ENCODE measurements at places on chromosomes 7 and 10. TPM values are rescaled to one million over a fixed set of nuclear protein-coding genes. Genes with fewer than 3 reads are reported as not detected.

CRHR2 gene
- total RNA-seq: not detected

SRRM3 gene
- total RNA-seq: 2.2 TPM

DNA sequence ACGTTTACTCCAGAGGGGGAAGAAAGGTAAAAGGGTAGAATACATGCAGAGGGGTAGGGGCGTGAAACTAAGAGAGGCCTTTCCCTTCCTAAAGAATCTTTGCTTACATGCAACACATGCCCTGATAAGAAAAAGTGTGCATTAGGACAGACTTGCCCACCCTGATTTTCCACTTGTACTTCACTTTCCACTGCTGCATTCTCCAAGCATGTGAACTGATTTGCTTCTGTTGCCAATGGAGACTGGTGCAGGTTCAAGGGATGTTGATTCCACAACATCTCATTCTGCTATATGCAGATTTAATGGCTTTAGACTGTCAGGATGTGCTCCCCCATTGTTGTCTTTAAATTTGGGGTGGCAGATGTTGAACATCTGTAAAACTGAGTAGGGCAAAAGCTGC is 237.5 kb upstream of the TCF7L2 start:
- no peak for DNase-seq

DNA sequence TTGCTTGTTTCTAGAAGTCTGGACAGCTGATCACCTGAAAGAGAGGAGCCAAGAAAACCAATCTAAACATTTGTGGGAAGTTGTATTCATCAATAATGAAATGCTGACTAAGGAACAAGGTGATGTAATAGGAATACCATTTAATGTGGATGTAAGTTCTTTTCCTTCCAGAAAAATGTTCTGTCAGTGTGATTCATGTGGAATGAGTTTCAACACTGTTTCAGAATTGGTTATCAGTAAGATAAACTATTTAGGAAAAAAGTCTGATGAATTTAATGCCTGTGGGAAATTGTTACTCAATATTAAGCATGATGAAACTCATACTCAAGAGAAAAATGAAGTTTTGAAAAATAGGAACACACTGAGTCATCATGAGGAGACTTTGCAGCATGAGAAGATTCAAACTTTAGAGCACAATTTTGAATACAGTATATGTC is 39.8 kb upstream of the ZNF37A start:
- DNase-seq: no peak

- no peak for DNase-seq
These were observed 27.3 kb downstream of the SNX10 start for GRCh38 chr7:26318921-26319320.

DNA sequence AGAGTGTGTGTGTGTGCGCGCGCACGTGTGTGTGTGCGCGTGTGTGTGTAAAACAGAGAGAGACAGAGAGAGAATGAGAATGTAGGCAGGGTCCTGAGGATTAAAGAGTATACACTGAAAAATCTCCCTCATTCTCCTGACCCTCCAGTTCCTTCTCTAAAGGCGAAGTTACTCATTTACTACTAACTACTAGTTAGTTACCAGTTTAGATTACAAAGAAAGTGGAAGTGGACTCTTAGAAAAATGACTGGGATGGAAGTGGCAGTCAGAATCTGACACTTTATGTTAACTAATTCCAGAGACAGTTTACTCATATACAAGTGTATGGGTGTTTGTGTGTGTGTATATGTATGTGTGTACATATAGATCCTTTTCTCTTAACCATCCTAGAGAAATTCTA is 146.5 kb upstream of the LRRN3 start:
- no peak for DNase-seq

GRCh38 chr10:93462881-93463280 is 19.3 kb downstream of the MYOF start:
- peak; percentile 99 for DNase-seq

GRCh38 chr10:109219935-109220605 is 703.2 kb downstream of the XPNPEP1 start:
- no peak for DNase-seq

GRCh38 chr7:150377635-150378034 is 1.5 kb upstream of the ZNF775 start:
- no peak for DNase-seq

- no peak for DNase-seq
These were observed 4.8 kb downstream of the NYAP1 start for GRCh38 chr7:100488333-100489095.

DNA sequence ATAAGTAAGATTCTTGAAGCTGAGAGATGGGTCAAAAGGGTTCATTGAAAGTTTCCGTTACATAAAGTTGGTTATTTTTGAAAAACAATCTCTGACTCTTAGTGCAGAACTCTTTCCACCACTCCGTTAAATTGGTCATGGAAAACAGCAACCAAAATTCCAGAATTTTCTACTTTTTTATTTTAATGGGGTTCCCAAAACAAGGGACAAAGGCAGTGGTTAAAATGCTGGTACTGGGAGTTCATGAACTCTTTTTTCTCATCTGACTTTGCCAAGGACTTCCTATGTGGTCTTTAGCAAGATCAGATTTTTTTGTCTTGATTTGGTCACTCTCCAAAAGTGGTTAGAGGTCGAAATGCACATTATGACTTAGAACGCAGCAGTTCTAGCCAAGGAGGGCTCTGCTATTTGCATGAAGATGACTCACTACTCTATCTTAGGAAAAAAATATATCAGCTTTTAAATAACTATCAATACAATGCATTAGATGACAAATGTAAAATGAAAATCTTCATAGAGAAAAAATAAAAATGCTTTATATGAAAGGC is 145.7 kb downstream of the REEP3 start:
- DNase-seq: peak; percentile 91

All from dermis blood vessel endothelial cell (primary cell).